CD4-positive, CD25-positive, alpha-beta regulatory T cell (primary cell): ENCODE measurements at places on chromosomes 1 and 21. TPM values are rescaled to one million over a fixed set of nuclear protein-coding genes. Genes with fewer than 3 reads are reported as not detected.

The XCL2 gene
- polyA plus RNA-seq: 0.83 TPM

The ABCG1 gene
- polyA plus RNA-seq: 22.7 TPM

The IL19 gene
- polyA plus RNA-seq: not detected

GRCh38 chr21:31780944-31781343 is 49.0 kb upstream of the SCAF4 start:
- no peak for DNase-seq

The THEM5 gene
- 0.25 TPM for polyA plus RNA-seq
